Stimulated activated CD8-positive, alpha-beta memory T cell treated with anti-CD3 and anti-CD28 coated beads, Interleukin-2, amount 100 ng/mL, for 1 hour (primary cell): ENCODE measurements at places on chromosomes 16 and 17.

DNA sequence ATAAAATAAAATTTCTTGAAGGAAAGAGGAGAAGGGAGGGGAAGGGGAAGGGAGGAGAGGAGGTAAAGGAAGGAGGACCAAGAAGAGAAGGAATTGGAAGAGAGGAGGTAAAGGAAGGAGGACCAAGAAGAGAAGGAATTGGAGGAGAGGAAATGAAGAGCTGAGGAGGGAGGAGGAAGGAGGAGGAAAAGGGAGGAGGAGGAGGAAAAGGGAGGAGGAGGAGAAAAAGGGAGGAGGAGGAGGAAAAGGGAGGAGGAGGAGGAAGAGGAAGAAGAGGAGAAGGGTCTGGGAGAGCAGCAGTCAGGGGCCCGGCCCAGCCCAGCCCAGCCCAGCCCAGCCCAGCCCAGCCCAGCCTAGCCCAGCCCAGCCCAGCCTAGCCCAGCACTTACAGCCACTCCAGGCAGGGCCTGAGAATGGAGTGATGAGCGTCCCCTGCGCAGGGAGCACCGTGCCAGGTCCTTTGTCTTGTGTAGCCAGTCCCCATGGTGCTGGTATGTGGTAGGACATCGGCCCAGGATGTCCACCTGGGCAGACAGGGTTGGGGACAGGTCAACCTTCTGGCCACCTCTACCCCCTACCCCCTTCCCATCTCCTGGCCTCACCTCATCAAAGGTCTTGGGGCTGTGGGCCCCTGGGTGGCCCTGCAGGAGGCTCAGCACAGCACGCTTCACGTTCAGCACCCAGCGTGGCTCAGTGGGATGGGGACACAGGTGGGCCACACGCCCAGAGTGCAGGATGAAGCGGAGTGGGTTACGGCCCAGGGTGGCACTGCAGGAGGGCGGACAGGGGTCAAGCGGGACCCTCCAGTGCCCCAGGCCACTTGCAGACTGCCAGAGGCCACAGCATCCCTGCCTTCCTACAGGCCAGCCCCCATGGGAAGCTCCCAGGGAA, 70.9 kb downstream of the LITAF start:
- DNase-seq = no peak

DNA sequence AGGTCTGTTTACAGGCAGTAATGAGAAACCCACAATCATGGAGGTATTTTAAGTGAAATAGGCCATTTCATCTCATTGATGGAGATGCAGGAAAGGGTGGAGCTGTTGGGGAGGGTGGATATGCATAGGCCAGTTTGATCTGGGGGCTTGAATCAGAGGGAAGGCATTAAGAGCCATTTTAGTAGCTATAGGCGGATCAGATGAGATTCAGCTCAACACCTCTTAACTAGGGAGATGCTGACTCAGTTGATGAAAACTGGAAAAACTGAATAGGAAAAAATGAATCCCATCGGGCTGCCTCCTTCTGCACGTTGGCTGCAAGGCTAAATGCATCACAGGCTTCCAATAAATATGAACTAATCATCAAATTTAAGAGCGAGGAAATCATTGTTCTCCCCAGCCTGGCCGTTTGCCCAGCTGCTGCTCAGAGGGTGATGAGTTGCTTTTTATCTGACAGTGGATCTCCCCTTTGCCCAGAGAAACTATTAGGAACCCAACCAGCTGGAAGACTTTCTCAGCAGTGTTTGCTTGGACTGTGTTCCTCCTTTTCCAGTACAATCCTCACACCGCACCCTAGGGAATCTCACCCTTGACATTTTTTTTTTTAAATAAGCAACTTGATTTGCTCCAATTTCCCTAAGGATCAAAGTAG, 149.6 kb downstream of the SOX9 start:
- DNase-seq = no peak

DNA sequence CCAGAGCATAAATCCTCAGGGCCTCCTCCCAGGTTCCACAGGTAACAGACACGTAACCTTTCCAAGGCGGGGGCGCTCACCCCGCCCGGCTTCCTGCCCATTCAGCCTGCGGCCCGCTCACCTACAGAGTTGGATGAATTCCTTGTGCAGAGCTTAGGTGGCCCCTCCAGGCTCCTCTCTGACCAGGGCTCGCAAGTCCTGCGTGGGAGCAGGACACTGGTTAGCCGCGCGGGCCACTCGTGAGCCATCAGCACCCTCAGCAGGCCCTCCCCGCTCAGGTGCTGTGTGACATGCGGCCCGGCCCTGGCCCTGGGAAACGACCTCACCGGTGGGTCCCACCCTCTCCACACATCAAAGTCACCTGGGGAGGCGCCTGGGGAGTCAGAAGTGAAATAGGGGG, 528 bp downstream of the TERB1 start:
- no peak for DNase-seq

DNA sequence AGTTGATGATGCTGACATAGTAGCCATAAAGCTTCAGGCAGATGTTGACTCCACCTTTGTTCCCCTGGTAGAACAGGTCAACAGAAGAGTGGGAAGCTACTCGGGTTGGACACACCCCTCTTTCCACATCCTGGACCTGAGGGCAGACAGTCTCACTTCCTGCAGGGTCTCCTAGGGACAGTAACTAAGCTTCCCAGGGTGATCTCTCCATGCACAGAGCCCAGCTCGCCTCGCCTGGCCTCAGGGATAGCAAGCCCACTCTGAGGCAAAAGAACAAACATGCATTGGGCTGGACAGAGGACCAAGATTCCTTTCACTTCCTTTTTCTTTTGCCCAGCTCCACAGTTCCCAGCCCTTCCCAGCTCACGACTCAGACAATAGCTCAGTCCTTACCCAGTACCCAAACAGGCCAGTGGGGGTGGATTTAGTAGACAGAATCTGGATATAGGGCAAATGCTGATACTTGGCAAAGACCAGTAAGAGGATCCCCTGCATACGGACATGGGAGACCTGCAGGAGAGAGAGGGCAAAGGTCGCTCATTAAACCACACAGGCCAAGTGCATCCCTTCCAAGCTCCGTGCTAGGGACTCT, 7.0 kb downstream of the INPP5K start:
- DNase-seq = no peak

- DNase-seq = no peak
Measured at GRCh38 chr17:48159232-48159631, 51.7 kb downstream of the SNX11 start.

- no peak for DNase-seq
Measured at GRCh38 chr16:30894540-30895368, 877 bp upstream of the BCL7C start.

DNA sequence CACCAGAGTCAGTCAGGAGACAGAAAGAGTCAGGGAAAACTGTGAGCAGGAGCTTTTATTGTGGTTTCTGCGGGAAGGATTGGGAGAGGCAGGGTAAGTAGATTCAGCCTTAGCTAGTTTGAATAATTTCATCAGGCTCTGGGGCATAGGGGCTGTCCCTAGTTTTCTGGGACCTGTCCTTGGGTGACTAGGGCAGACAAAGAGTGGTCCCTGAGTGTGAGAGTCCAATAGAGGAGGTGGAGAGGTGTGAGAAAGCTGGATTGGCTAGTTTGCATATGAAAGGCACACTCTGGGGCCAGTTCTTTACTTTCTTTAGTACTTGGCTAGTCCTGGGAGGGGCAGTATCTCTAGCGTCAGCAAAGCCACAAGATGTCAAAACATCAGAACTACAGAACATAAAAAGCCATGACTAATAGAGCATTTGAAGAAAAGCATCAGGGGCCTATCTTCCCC, 255.6 kb downstream of the HS3ST3A1 start:
- DNase-seq = no peak

DNA sequence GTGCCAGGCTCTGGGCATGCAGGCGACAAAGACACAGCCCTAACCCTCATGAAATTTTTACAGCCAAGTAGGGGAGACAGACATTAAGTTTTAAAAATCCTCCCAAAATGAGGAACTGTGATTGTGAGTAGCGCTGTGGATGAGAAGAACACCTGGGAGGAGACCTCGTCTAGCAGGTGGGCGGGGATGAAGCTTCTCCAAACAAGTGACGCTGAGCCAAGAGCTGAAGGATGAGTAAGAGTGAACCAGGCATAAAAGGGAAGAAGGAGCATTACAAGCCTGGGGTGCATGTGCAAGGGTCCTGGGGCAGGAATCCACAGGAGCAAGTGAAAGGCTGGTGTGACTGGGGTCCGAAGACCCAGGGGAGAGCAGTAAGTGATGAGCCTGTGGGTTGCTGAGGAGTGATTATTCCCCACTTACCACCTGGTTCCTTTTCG, 149.4 kb upstream of the HS3ST2 start:
- no peak for DNase-seq

GRCh38 chr17:19630035-19630434, 18.5 kb upstream of the ALDH3A2 start:
- no peak for DNase-seq

DNA sequence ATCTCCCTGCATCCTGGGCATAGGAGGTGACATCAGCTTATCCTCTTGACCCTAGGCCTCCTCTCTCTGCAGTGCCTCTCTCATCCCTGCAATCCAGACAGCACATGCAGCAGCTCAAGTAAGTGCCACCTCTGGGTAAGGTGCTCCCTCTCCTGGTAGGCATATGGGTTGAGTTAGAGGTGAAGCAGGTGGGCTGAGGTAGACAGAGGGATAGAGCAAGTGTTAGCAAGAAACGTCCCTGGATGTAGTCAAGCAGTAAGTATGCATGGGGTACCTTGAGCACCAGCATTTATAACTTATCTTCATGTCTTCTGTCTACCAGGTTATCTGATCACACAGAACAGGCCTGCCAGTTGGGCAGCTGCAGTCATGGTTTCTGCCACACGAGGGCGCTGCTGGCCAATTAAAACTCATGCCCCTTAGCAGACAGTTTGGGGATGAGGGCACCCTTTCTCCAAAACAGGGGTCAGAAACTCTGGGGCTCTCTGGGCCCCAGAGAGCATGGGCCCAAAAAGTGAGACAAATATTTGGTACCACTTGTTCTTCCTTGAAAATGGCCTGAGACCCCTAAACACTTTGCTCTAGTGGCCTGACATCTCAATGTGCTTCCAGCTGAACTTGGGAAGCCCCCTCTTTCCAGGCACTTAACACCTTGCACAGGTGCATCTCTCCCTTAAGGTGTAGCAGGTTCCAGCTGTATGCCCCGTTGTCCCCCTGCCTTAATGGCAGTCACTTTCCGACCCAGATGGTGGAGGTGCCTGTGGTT, 59.8 kb downstream of the NEUROD2 start:
- DNase-seq = peak; percentile 56

GRCh38 chr17:78268191-78268874, 36.9 kb downstream of the TMEM235 start:
- no peak for DNase-seq

- no peak for DNase-seq
Measured at GRCh38 chr17:2946144-2946543, 117.3 kb downstream of the OR1D5 start.

DNA sequence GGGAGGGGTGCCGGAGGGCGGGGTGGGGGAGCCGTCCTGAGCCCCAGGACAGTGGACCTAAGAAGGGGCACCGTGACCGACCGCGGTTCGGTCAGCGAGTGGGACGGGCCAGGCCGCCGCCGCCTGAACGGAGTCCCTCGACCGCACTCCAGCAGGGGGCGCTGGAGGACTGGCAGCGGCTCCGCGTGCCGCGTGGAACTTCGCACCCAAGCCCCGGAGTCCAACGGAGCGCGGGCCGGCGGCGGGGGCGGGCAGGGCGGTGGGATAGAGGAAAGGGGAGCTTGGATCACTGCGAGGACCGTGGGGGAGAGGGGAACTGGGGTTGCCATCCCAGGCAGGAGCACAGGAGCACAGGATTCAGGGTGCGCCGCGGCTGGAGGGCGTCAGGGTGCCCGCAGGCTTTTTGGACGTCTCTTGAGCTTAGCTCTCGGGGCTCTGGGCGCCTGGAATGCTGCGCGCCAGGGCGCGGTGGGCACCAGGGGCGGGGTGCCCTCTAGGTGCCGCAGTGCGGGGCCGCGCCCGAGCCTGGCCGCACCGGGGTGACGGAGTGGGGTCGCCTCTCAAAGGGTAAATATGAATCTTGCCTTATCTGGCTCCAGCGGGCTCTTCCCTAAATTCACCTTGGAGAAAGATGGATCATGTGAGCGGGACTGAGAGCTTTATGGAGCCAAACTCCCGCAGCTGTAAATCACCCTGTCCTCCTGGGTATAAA, 379 bp upstream of the OTOP2 start:
- DNase-seq = peak; percentile 51

- DNase-seq = no peak
Measured at GRCh38 chr16:49338611-49339265, 34.9 kb upstream of the C16orf78 start.

GRCh38 chr17:59680314-59680713, 26.9 kb downstream of the PTRH2 start:
- DNase-seq = no peak

DNA sequence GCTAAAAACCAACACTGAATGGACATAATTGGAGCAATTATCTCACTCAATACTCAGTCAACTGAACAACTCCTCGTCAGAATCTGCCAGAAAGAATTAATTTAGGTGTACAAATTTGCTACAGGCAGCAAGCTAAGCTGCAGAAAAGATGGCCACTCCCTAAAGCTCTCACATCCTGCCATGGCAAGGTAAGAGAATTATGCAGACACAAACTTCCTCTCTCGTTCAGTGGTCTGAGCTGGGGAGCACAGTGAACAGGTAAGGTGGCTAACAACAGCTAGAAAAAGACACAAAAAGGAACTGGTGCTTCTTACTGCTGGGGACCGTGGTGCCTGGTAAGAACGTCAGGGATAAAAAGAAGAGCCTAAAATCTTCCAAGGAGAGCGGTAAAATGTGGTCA, 74.9 kb upstream of the BCAR1 start:
- DNase-seq = no peak

DNA sequence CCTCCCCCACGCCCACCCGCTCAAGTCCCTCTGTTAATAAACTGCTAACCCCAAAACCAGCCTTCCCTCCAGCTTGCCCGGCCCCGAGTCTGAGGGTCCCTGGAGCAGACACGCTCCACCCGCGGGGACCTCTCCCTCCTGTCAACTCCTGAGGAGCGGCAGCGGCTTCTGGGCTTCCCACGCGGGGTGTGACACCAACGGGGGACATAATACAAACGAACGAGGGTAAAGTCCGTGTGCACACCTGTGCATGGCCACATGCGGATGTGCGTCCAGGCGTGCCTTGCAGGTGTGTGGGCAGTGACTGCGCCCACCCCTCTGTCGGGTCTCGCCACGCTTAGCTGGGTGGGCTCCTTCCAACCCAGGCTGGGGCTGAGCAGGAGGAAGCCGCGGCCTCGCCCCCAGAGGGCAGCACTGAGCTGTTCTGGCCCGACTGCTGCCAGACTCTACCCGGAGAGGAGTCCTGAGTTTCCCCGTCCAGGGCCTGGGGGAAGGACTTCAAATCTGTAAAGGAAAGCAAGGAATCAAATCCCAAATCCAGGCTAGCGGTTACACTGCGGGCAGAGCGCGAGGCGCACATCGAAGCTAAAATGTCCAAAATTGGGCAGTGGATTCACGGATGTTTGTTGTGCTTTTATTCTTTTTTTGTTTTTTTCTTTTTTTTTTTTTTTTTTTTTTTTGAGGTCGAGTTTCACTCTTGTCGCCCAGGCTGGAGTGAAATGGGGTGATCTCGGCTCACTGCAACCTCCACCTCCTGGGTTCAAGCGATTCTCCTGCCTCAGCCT, 24.2 kb upstream of the KRT17 start:
- peak; percentile 69 for DNase-seq

GRCh38 chr16:27665881-27666280, 115.9 kb downstream of the KATNIP start:
- no peak for DNase-seq
